ENCODE measurements at places on chromosomes 7 and 10.

- no peak overlapping the region for H3K4me3 ChIP-seq
- H3K27me3 ChIP-seq, result no peaks in the 10 kb centered on the region
- H3K36me3 ChIP-seq, result no peaks in the 10 kb centered on the region
- no peaks in the 10 kb centered on the region for H3K4me1 ChIP-seq
- no peak overlapping the region for H3K27ac ChIP-seq
Observed at GRCh38 chr7:10268034-10268433, 705.6 kb upstream of the PHF14 start.

DNA sequence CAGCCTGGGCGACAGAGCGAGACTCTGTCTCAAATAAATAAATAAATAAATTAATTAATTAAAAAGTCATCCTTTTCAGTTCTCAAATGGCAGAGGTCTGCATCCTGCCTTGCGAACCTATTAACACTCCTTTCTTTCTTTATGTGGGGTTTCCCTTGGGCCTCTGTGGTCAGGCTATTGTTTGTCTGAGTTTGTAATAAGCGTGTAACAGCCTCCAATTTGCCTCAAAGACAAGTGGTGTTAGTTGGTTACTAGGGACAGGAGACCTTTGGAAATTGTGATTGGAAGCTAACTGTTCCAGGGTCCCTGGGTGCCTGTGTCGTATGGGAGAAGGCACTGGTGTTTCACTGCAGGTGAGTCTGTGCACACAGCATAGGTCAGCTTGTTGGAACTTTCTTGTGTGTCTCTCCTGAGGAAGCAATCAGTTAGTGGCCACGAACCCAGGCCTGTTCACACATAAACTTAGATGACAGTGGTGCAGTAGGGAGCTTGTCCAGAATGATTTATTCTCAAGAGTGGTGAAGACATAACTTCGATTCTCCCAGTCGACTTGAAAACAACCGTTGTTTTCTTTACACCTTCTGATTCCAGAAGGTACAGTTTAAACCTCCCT lies 33.5 kb downstream of the TCF7L2 start:
- H3K36me3 ChIP-seq, result no peaks in the 10 kb centered on the region
- no peak overlapping the region for H3K27ac ChIP-seq
- no peak for DNase-seq
- H3K4me1 ChIP-seq, result peaks cover 32% of the 10 kb centered on the region

- H3K4me1 ChIP-seq, result no peaks in the 10 kb centered on the region
- no peak for DNase-seq
- no peaks in the 10 kb centered on the region for H3K36me3 ChIP-seq
- no peaks in the 10 kb centered on the region for H3K27me3 ChIP-seq
Observed at GRCh38 chr7:1058821-1059199, 14.5 kb downstream of the GPR146 start.

- no peaks in the 10 kb centered on the region for H3K4me1 ChIP-seq
- no peak overlapping the region for H3K27ac ChIP-seq
- no peak for DNase-seq
- H3K27me3 ChIP-seq, result no peaks in the 10 kb centered on the region
Observed at GRCh38 chr7:112858838-112859237, 68.6 kb upstream of the TMEM168 start.

DNA sequence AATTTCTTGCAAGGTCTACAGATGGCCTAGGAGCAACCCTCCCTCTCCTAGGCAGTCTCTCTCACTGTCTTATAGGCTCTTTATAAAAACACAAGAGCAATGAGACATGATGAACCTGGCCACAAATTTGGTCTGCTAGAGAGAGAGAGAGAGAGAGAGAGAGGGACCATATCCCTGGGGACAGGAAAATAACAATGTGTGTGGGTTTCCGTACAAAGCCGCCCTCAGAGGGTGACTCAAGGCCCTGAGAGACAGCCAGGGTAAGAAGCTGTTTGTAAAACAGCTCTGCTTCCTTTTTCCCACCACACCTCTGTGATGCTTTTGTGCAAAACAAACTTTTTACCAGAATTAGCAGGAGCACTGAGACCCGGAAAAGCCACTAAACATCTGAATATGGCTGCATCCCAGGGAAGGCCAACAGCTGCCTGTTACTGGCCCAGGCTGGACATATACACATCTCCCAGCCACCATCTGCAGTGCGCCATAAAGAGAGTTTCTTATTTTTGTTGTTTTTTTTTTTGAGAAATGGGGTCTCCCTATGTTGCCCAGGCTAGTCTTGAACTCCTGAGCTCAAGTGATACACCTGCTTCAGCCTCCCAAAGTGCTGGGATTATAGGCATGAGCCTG lies 18.4 kb downstream of the GIMAP5 start:
- no peak overlapping the region for H3K27ac ChIP-seq
- H3K27me3 ChIP-seq, result no peaks in the 10 kb centered on the region
- H3K36me3 ChIP-seq, result no peaks in the 10 kb centered on the region
- no peaks in the 10 kb centered on the region for H3K4me1 ChIP-seq

GRCh38 chr7:132537456-132538145 lies 38.7 kb downstream of the PLXNA4 start:
- no peaks in the 10 kb centered on the region for H3K27me3 ChIP-seq
- H3K4me1 ChIP-seq, result no peaks in the 10 kb centered on the region
- no peak overlapping the region for H3K4me3 ChIP-seq
- H3K27ac ChIP-seq, result no peak overlapping the region
- DNase-seq, result no peak
